ENCODE measurements at places on chromosomes 2 and 18.

- DNase-seq, result no peak
These were observed 5.4 kb downstream of the PDK1 start for GRCh38 chr2:172561270-172561669.

DNA sequence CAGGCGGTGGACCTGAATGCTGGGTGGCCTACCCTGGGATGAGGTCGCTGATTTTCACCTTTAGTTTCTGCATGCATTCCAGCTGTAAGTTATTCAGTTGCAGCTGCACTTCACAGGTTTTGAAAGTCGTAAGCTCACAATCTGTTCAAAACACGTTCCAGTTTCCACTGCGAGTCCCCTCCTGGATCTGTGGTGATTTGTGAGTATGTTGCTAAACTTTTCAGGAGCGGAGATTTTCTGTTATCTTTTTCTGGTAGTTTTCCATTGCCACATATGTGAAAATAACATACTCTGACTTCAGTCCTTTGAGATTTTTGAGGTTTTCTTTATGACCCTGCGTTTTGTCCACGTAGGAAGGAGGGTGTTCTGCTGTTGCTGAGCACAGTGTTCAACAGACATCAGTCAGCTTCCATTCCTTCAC is 102.1 kb downstream of the SNTG2 start:
- no peak for DNase-seq

- peak; percentile 23 for DNase-seq
These were observed 119.9 kb downstream of the ETAA1 start for GRCh38 chr2:67516899-67517530.

GRCh38 chr18:53139746-53140500 is 799.9 kb downstream of the DCC start:
- peak; percentile 64 for DNase-seq

- DNase-seq, result no peak
These were observed 141.1 kb downstream of the EIPR1 start for GRCh38 chr2:3236300-3237045.

GRCh38 chr2:59339121-59339836 is 1098.2 kb upstream of the FANCL start:
- no peak for DNase-seq

- DNase-seq, result no peak
These were observed 14.9 kb upstream of the TMEM18 start for GRCh38 chr2:691821-692761.

- DNase-seq, result no peak
These were observed 102.7 kb downstream of the SMIM21 start for GRCh38 chr18:75324686-75325257.

DNA sequence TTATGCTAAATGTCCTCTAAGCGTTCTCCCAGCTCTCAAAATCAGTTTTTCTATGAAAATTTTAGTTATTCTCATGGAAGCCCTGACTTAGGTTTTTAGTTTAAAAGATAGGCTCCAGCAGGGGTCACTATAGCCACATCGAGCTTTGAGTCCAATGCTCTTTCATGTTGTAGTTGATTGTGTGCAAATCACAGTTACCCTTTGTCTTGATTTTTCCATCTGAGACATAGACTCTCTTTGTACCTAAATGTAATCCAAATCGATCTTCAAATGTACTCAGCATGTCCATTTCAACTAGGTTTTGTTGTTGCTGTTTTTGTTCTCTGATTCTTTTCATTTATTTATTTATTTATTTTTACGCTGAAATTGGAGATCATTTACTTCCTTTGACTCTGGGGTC is 26.4 kb upstream of the MSTN start:
- peak; percentile 84 for DNase-seq

DNA sequence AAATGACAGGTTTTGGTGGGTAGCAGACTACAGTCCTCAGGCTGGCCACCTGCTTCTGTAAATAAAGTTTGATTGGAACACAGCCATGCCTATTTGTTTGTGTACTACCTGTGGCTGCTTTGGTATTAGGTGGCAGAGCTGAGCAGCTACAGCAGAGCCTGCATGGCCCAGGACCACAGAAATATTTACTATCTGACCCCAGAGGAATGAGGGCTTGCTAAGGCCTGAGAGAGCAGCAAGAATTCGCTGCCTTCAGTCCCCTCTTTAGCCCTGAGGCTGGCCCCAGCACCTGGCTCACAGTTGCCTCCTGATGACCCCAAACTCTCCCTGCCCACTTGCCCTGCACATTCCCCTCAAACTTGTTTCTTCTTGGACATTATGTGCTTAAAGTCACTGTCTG is 32.5 kb downstream of the POLR1A start:
- no peak for DNase-seq

- peak; percentile 14 for DNase-seq
These were observed 73.4 kb downstream of the CDCA7 start for GRCh38 chr2:173427887-173428668.

GRCh38 chr2:368386-368785 is 80.5 kb upstream of the ALKAL2 start:
- no peak for DNase-seq

GRCh38 chr2:221787561-221787960 is 215.5 kb upstream of the EPHA4 start:
- DNase-seq, result no peak

- peak; percentile 80 for DNase-seq
These were observed 781 bp upstream of the SOX11 start for GRCh38 chr2:5691221-5691984.

- no peak for DNase-seq
These were observed 1072.7 kb downstream of the DSC3 start for GRCh38 chr18:29969876-29970275.

GRCh38 chr2:129276978-129277584 is 702.4 kb upstream of the RAB6C start:
- no peak for DNase-seq

- DNase-seq, result no peak
These were observed 12.1 kb upstream of the MAP2 start for GRCh38 chr2:209411718-209412117.

DNA sequence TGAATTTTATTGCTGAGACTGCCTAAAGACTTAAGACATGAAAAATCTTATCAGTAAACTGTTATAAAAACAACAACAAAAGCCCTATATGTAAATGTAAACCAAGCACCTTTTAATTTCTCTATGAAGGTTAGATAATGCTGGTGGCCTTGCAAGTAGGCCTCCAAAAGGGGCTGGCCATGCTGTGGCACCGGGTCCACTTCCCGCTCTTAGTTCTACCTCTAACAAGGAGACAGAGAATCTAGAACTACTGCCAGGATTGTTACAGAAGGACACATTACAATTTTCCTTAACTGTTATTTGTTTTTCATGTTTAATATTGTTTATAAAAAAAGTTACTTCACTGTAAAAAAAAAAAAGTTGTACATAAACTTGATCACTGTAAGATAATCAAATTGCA is 49.0 kb downstream of the UGP2 start:
- no peak for DNase-seq

DNA sequence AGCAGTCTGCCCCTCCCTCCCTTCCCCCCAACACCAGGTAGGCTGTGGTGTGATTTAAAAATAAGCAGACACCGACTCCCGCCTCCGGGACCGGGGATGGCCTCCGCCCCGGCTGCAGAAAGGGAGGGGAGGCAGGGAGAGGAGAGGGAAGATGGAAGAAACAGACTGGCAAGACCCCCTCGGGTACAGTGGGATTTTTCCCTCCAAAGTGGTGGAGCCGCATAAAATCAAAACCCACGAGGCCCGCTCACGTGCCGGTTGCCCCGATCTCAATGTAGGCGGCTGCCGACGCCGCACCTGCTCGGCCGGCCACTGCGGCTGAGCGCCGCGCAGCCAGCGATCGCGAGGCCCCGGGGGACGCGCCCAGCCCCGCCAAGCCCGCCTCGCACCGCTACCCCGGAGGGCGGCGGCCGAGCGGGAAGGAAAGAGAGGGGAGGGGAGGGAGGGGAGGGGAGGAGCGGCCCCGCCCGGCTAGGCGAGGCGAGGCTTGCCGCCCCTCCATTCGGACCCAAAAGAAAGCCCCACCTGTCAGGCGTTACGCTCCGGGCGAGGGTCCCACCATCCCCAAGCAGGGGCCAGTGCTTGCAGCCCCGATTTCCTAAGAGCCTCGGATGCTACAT is 811 bp downstream of the ADD2 start:
- peak; percentile 73 for DNase-seq

DNA sequence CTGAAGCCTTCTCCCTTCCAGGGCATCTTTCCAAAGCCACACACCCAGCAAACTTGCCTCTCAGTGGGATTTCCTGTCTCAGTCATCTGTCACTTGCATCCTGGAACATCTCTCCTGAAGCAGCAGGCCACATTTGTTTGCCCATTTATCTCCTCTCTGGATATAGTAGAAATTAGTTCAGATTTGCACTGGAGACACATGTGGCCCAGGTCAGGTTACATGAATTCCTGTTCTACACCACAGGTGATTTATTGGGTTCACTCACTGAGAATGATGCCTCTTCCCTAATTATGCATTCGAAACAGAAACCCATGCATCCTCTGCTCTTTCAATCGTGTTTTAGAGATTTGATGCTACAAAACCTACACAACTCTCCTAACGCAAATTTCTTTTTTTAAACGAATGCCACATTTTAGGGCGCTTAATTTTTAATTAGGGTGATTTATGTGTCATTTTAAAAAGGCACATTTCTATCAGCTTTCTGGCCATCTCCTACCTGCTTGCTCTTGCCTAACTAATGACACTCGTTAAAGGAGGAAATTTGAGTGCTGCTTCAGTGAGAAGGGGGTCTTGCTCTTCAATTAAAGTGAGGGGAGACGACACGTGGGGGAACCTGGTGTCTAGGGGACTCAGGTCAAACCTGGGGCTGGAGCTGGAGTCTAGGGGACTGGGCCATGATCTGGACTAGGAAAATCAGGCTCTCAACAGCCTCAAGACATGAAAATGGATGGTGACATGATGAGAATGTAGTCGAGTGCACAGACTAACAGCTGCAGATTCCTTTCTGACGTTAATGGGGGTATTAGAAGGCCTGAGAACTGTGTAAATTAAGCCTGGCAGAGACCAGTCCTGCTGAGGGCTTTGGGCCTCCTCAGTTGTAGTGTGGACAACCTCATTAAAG is 221.4 kb downstream of the CLIP4 start:
- no peak for DNase-seq

DNA sequence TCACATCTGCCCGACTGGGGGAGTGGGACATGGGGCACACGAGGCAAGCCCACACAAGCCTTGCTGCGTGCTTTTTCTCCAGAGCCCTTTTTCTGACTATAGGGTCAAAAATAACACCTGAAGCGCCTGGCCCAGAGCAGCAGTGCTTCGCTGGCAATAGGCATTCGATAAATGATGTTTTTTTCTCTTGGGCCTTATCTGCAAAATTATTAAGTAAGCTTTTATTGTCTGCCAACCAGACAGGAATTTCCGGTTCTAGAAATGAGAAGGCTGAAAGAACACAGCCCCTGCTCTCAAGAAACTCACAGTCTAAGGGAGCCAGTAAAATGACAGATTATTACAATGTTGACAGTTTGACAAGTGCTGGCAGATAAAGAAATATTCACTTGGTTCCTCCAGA is 2.7 kb upstream of the TMBIM1 start:
- DNase-seq, result peak; percentile 47

DNA sequence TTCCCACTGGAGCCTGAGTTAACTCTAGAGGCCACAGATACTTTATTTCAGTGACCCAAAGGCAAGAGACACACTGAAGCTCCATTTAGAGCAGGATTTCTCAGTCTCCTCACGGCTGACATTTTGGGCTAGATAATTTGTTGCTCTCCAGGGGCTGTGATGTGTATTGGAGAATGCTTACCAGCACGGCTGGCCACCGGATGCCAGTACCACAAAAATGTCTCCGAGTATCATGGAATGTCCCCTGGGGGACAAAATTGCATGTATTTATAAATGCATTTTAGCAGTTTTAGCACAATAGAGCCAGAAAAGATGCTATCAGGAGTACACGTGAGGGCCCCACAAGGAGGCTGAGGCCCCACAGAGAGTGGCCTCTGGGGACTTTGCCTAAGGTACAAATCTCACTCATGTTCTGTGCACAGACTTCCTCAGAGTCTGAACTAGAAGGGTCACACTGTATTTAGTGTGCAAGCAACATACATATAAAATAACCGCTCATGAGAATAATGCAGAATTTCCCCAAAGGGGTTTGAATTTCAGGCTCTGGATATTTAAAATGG is 20.5 kb upstream of the DCC start:
- DNase-seq, result no peak

DNA sequence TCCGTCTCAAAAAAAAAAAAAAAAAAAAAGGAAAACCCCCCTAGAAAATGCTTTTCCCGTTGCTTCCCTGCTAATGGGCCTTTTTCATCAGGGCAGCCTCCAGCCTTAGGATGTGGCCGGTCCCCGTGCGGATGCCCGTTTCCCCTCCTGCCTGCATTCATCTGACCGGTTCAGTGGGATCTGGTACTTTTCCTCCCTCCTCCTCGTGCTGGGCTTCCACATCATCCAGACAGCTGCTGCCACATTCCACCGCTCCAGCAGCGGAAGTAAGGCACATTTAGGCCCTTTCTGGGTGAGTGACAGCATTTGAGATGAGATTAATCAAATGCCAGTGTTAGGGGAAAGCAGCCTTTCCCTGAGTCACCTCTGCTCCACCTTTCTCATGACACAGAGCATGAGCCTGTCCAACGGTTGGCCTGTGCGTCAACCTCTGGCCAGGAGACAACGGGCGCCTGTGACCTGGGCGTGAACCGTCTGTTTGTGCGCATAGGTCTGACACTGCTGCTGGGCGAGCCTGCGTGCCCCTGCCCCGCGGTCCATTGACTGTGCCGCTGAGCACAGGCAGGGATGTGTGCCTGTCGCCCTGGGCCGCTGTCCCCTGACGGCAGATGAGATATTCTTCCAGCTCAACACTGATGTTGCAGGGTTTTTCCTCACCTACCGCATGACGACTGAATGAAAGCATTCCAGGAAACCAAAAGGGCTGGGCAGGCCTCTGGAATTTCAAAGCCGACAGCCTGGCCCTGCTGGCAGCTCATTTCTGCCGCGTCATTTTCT is 174.0 kb downstream of the TGIF1 start:
- peak; percentile 98 for DNase-seq

GRCh38 chr2:30332791-30333453 is 101.6 kb downstream of the LBH start:
- DNase-seq, result no peak

GRCh38 chr2:11387843-11388242 is 43.4 kb upstream of the ROCK2 start:
- peak; percentile 71 for DNase-seq

DNA sequence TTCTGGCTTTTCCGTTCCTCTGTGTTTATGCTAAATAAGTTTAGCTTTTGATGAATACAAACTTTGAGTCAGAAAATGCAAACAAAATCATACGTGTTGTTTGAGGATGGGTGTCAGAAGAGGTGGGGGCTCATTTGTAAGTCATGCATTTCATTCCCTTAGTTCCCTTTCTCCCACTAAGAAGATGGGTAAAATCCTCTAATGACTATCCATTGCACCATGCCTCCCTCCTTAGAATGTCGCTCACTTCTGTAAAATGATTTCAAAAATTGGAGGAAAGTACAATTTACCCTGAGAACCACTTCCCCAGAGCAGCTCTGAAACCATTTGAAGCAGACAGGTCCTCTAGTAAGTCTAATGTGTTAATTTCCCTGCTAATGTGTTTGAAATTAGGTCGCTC is 629.6 kb upstream of the VRK2 start:
- DNase-seq, result no peak

All from DMS53 (cell line).